SK-N-SH treated with all-trans-retinoic acid at 6 μM for 48 hours (cell line): ENCODE measurements at places on chromosomes 5 and 9.

DNA sequence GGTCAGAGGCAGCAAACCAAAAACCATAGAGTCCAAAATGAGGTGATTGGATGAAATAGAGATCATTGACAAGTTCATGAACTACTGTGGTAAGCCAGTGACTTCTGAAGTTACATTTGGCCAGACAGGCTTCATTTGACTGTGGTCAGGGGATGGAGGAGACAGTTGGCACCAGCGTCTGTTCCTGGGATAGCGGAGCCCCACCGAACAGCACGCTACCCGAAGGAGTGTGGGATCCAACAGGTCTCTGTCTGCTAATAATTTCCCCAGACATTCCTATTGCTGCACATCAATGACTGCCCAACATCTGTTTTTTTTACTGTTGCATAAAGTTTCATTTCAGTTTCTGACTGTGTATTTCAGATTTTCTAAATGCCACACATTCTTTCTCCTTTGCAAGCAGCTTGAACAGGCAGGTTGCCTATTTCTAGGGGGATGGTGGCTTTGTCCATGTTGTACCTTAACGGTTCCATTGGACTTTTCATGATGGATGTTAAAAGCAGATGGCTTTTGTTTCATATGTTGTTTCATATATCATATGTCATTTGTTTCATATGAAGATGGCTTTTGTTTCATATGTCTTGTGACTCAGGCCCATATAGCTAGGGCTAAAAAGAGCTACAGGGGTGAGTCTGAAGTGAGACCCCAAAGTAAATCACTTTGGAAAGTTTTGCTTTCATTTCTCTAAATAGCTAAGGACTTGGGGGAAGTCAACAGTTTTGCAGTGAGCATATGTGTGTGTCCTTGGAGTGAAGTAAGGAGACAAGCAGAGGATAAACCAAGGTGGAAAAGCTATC is 180.8 kb downstream of the GOLPH3 start:
- ATAC-seq = peak; percentile 58

GRCh38 chr9:98708103-98708932 is 417 bp downstream of the GABBR2 start:
- no peak for ATAC-seq

- no peak for ATAC-seq
These were observed 140.3 kb downstream of the BNC2 start for GRCh38 chr9:16730162-16730561.

- peak; percentile 46; the same call in 2 of the 3 replicates for ATAC-seq
These were observed 144.7 kb downstream of the KDM4C start for GRCh38 chr9:6902423-6902822.

- ATAC-seq = no peak
These were observed 206.9 kb downstream of the MELK start for GRCh38 chr9:36779582-36779981.

DNA sequence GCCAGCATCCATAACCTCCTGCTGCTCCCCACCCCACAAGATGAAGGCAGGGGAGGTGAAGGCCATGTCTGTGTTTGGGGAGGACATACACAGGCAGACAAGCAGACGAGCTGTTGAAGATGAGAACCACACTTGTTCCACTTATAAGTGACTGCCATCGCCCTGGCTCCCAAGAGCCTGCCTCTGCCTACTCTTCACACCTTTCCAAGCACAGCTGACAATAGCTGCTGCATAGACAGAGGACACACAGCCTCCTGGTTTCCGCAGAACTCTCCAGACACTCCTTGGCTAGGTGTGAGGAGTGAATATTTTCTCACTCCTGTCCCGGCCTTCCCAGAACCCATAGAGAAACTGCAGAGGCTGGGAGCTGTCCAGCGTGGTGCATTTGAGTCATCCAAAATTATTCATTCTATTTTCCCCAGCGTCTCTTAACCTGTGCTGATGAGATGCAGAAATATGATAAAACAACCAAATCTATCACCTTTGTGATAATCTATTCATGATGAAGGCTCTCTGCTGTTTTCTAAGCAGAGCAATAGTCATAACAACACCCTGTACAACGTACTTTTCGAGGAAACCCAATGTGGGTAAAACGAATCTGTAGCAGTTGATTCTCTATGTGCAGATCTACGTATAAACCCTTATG is 24.7 kb downstream of the KLF9 start:
- ATAC-seq = peak; percentile 63

GRCh38 chr9:78030296-78030552 is 1.4 kb downstream of the GNAQ start:
- peak; percentile 48 for ATAC-seq

- ATAC-seq = no peak
These were observed 51.1 kb downstream of the KLF4 start for GRCh38 chr9:107438211-107439031.

DNA sequence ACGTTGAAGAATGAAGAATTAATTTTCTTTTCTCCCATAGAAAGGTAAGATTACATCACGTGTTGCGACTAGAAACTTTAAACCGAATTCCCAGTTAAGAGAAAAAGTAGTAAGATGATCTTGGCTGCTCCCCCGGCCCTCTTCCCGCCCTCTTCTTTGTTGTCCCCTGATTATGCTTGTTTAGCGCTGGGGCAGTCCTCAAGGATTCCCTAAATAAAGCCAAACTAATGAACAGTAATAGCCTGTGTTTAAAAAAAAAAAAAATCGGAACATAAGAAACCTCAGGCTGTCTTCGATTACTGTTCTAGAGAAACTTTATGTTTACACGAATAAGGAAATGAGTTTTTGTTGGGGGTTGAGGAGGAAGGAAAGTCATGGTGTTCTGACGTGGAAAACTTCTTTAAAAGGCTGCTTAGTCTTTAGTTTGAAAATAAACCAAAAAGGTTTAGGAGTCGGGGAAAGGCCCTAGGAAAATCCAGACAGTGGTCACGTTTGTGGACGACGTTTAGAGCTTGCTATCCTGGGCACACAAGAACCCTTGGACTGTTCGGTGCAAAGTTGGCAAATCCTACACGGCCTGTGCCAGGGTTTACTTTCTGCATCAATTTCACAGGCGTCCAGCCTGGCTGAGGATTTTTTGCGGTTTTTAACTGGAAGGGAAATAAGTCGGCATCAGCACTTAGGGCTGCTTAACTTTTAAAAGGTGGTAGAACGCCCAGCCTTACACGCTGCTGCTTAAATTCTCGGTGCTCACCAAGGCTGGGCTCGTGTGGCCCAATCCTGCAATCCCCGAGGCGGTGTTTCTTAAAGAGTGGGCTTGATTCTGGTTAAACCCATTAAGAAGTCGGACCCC is 1.1 kb upstream of the MAT2B start:
- peak; percentile 44 for ATAC-seq

DNA sequence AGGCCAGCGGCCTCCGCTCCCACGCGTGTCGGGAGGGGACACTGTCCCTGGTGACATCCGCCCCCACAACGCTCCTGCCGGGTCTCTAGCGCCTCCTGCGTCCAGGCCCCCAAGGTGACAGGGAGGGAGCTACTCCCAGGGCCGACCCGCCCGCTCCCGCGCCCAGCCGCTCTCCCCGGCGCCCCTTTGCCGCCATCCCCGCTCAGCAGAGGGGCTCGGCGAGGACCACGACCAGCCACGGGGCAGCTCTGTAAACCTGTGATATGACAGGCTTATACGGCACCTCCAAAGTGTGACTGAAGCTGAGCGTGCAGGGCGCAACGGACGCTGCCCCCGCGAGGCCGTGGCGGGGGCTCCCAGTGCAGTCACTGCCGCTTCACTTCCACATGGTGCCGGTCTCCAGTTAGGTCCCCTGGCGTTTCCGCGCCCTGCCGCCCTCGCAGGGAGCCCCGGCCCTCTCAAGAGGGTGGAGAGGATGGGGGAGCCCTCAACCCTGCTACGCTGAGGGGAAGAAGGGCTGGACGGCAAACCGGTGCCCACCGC is 978 bp upstream of the ADCY2 start:
- no peak for ATAC-seq

DNA sequence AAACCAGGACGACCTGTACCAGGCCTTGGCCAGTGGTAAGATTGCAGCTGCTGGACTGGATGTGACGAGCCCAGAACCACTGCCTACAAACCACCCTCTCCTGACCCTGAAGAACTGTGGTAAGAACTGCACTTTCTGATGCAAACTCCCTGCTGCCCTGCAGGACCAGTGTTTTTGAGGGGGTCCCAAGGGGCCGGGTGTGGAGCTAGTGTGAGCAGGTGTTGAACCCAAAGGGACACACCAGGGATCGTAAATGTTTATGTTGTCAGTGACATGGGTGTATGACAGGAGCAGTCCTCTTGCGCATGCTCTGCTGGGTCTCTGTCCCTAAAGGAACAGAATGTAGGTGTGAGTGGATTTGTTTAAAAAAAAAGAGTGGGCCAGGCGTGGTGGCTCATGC is 9.5 kb downstream of the GRHPR start:
- no peak for ATAC-seq

GRCh38 chr5:55187370-55187769 is 14.4 kb upstream of the CDC20B start:
- ATAC-seq = no peak

DNA sequence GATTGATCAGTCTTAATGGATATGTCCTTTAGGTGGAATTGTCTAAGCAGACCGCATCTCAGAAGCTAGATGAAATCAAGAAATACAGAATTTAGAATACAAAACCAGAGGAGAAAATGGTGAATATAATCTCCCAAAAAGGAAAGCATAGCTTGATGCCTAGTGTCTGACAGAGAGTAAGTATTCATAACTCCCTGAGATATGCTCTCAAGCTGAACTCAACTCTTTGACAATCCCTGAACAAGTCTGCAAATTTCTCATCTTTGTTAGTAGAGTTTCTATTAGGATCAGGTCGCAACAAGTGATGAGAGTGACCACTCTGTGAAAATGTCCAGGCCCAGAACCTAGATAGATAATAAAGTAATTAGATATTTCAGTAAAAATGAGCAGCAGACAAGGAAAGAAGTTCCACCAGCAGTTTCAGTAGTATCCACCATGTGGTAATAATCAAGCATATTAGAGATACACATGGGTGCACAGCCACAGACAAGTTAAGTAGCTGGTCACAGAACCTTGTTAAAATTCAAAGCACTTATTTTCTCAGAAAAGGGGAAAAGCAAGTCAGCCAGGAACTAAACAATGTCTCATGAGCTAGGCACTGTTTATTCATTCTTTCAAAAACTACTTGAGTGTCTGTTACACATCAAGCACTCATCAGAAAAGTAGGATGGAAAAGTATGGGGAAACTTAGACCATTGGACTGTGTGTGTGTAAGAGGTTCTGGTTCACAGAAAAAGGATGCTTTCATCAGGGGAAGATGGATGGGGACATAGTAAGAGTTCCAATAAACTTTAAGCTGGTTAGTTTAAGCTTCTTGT is 481.5 kb upstream of the TUSC1 start:
- peak; percentile 91 for ATAC-seq

DNA sequence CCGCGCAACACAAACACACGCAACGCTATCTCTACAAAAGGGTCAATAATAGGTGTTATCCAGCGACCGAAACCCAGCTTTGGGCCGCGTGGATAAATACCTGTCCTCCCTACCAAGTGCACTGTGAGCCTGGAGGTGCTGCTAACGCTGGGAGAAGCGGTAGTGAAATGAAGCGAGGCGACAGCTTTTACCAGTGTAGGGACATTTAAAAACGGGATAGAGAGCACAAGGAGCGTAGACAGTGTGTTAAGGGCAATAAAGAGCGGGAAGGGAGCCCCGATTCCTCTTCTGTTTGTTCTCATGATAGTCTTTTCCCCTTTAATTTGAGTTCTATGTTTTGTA is 421 bp upstream of the DEPDC1B start:
- ATAC-seq = peak; percentile 55

DNA sequence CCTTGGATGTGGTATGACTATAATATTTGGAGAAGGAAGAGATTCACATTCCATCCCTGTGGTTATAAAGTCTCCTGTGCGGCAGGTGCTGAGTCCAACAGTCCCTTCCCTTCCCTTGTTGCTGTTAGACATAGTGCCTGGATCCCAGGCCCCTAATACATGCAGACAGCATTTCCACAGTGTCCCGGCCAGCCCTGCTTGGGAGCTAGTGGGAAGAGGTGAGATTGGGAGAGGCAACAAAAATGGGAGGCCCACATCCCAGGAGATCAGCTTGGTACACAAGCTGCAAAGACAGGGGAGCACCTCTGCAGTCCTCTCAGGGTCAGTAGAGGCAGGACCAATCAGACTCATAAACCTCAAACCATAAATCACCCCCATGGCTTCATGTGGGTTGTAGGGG is 3.3 kb upstream of the NEURL1B start:
- ATAC-seq = no peak

DNA sequence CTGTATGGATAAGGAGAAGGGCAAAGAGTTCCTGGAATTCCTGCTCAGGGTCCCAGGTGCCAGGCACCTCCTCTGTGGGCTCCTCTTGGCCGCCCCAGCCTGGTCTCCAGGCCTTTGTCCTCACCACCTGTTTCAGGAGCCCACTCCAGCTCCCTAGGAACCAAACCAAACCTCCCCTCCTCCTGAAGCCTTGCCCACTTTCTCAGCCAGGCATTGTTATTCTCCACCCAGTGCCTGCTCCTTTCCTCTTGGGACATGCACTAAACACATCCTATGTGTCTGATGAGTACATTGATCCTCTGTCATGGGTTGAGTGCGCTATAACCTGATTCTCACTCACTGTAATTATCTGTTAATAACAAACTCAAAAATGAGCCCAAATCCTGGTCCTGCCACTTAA is 189.8 kb downstream of the SPOCK1 start:
- ATAC-seq = no peak

DNA sequence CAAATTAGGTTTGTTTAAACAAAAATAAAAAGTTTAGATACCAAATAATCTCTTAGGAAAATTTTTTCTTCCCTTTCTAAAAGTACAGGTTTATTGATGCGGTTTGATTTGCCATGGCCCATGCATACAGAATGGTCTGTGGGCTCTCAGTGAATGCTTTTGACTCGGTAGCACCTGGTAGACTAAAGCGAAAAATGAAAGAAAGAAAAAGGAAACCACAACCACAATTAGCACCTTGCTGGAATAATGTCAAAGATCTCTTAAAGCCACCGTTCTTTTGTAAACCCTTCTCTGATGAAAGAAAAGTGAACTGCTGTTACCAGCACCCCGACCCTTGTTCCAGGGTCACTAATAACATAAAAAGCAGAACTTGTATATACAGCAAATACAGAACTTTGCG is 157.9 kb downstream of the NFIB start:
- ATAC-seq = no peak

- peak; percentile 65 for ATAC-seq
These were observed 35.2 kb upstream of the SPATA31C2 start for GRCh38 chr9:88173378-88173999.

DNA sequence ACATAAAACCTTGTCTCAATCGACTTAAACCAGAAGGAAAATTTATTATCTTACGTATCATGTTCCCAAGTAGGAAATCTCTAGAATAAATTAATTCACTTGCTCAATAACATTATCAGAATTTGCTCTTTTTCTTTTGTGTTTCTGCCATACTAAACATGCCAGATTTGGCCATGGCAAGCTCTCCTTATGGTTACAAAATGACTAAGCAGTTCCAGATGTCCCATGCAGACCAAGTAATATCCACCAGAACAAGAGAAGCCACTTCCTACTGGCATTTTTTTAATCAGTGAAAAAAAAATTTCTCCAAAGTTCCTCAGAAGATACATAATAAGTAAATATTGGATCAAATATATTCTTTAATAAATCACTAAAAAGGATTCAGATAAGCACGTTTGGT is 25.2 kb upstream of the ADAMTS6 start:
- ATAC-seq = peak; percentile 97

GRCh38 chr5:76451031-76451701 is 48.1 kb downstream of the IQGAP2 start:
- no peak for ATAC-seq

- ATAC-seq = no peak
These were observed 29.3 kb upstream of the CRB2 start for GRCh38 chr9:123326662-123327093.
